RWPE2 (cell line): ENCODE measurements at places on chromosomes 1 and 21.
A peak's percentile ranks its signal among the peaks of the same experiment; 100 is the strongest.

- no peak for DNase-seq
- no peak overlapping the region for H3K4me3 ChIP-seq
- no peak overlapping the region for H3K27ac ChIP-seq
- peaks cover 8% of the 10 kb centered on the region for H3K36me3 ChIP-seq
- H3K27me3 ChIP-seq, result no peaks in the 10 kb centered on the region
- H3K4me1 ChIP-seq, result no peaks in the 10 kb centered on the region
Measured at GRCh38 chr1:36086529-36087232, 2.0 kb upstream of the ADPRS start.

- H3K4me1 ChIP-seq, result no peaks in the 10 kb centered on the region
- H3K27me3 ChIP-seq, result no peaks in the 10 kb centered on the region
- H3K27ac ChIP-seq, result no peak overlapping the region
- no peaks in the 10 kb centered on the region for H3K36me3 ChIP-seq
Measured at GRCh38 chr1:212518188-212519054, 85.7 kb downstream of the NENF start.

DNA sequence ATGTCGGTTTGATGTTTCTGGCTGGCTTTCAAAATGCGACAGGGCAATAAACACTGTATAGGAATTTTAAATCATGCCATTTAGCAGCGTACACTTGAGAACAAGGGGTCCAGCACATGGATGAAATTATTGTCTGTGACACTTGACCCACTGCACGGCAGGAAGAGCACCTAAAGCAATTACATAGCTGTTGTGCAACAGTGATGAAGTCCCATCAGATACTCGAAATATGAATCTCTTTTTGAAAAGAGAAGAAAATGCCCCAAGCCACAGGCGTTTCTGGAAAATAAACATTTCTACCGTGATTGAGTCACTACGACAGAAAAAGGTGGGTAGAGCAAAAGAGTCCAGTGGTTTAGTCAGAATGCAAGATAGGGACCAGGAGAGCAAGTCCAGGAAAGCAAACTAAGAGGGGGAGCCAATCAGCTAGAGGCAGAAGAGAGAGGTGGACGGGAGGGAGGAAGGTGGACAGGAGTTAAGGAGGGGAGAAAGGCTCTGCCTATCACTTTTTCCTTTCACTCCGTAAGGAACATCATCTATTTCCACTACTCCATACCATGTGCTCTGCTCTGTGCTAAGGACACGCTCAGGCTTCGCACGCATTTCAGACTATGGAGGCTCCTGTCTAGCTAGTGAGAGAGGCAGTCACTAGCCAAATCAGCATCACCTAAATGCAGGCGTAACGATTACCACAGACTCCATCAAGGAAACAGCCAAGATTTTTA is 6.4 kb downstream of the DSCAM start:
- no peak overlapping the region for H3K4me3 ChIP-seq
- H3K27ac ChIP-seq, result no peak overlapping the region
- peaks cover 41% of the 10 kb centered on the region for H3K4me1 ChIP-seq
- no peak for DNase-seq
- H3K27me3 ChIP-seq, result no peaks in the 10 kb centered on the region

GRCh38 chr21:33543505-33544129 is 779 bp downstream of the SON start:
- peaks cover 29% of the 10 kb centered on the region for H3K4me1 ChIP-seq
- peak overlapping the region; percentile 89 for H3K27ac ChIP-seq
- no peaks in the 10 kb centered on the region for H3K27me3 ChIP-seq
- DNase-seq, result no peak
- H3K36me3 ChIP-seq, result peaks cover 79% of the 10 kb centered on the region

- DNase-seq, result no peak
- no peaks in the 10 kb centered on the region for H3K36me3 ChIP-seq
- H3K4me1 ChIP-seq, result no peaks in the 10 kb centered on the region
- no peaks in the 10 kb centered on the region for H3K27me3 ChIP-seq
- H3K27ac ChIP-seq, result no peak overlapping the region
Measured at GRCh38 chr1:228544921-228545591, 57.9 kb downstream of the RNF187 start.

- H3K4me1 ChIP-seq, result no peaks in the 10 kb centered on the region
- DNase-seq, result no peak
Measured at GRCh38 chr1:162937716-162938395, 76.9 kb upstream of the CCDC190 start.

DNA sequence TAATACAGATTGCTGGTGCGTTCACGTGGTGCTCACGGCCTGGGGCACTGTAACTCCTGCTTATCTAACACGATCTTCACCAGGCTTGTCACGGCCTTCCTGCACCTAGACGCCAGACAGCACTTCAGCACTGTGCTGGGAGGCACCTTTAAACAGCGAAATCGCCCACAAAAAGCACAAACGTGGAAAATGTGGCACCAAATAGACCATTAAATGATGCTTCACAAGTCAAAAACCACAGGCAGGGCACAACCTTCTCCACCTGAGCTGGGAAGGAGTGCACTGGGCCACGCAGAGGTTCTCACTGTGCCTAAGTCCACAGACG is 20.0 kb downstream of the IBA57 start:
- H3K27me3 ChIP-seq, result no peaks in the 10 kb centered on the region
- no peak overlapping the region for H3K27ac ChIP-seq
- no peaks in the 10 kb centered on the region for H3K36me3 ChIP-seq

GRCh38 chr1:51697166-51697565 is 80.3 kb downstream of the OSBPL9 start:
- H3K27me3 ChIP-seq, result no peaks in the 10 kb centered on the region
- no peak overlapping the region for H3K4me3 ChIP-seq
- H3K36me3 ChIP-seq, result no peaks in the 10 kb centered on the region
- peaks cover 29% of the 10 kb centered on the region for H3K4me1 ChIP-seq
- no peak for DNase-seq
- peak overlapping the region; percentile 40 for H3K27ac ChIP-seq

DNA sequence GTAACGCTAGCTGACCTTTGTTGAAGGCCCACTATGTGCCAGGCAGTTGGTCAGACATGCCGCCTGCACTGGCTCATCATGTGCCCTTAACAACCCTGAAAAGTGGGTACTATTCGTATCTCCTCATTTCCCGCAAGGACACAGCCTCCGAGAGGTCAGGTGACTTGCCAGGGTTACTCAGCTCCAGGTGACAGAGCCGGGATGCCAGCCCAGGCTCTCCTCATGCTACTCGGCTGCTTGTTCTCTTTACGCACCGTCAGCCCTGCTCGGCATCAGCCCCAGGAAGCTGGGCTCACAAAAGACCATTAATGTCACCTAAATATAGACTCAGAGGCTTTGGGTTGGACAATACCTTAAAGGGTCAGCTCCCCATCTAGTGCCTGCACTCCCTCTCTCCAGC is 29.0 kb downstream of the GRHL3 start:
- no peak overlapping the region for H3K4me3 ChIP-seq
- DNase-seq, result no peak
- no peaks in the 10 kb centered on the region for H3K36me3 ChIP-seq
- H3K4me1 ChIP-seq, result peaks cover 4% of the 10 kb centered on the region
- no peaks in the 10 kb centered on the region for H3K27me3 ChIP-seq

DNA sequence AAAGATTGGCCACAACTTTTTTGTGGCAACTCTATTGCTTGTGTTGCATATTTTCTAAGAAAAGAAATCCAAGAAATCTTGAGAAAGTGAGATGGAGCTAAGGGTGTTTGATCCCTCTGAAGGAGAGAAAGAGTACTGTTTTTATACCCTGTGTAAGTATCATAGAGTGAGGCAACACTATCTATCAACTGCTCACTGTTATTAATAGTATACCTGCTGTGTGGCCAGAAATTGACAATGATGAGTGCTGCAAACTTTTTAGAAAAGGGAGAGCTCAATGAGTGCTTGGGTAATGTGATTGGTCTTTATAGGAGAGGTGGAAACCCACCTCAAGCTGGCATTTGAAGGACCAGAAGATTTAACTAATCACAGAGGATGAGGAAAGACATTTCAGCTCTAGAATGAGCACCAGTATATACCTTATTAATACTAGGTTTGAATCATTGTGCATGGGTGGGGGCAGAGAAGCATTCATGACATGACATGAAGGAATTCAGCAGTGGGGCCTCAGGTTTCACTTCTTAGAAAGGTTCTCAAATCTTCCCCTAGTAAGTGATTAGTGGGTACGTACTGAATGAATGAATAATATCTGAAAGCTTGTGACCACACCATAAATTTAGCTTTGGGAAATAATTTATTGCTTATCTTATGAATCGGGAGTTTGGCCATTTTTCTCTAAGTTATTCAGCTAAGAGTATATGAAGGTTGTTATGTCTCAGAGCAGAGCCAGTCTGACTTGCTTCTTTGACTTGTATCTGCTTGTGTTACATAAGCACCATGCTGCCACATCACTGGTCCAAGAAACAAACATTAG is 169.2 kb upstream of the SGIP1 start:
- no peaks in the 10 kb centered on the region for H3K36me3 ChIP-seq
- H3K27me3 ChIP-seq, result no peaks in the 10 kb centered on the region
- no peak for DNase-seq
- H3K4me1 ChIP-seq, result peaks cover 10% of the 10 kb centered on the region

GRCh38 chr1:166479052-166479631 is 312.3 kb upstream of the FAM78B start:
- H3K27me3 ChIP-seq, result no peaks in the 10 kb centered on the region
- H3K4me1 ChIP-seq, result no peaks in the 10 kb centered on the region
- no peak overlapping the region for H3K4me3 ChIP-seq
- DNase-seq, result no peak
- H3K27ac ChIP-seq, result no peak overlapping the region

DNA sequence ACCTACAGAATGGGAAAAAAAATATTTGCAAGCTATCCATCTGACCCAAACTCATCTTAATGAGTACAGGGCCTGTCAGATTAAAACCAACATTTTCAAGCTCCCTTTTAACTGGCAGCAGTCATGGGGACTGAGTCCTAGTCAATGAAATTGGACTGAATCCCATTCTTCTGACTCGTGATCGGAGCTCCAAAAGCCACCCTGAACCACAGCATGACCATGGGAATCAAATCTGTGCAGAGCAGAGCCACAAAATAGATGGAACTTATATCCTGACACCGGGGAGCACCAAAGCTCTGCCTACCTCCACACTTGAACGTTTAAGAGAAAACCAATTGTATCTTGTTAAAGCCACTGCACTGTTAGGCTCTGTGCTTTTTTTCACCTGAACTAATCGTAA is 5.0 kb upstream of the RWDD3 start:
- no peaks in the 10 kb centered on the region for H3K36me3 ChIP-seq
- H3K27ac ChIP-seq, result no peak overlapping the region
- no peak overlapping the region for H3K4me3 ChIP-seq
- H3K4me1 ChIP-seq, result peaks cover 3% of the 10 kb centered on the region

DNA sequence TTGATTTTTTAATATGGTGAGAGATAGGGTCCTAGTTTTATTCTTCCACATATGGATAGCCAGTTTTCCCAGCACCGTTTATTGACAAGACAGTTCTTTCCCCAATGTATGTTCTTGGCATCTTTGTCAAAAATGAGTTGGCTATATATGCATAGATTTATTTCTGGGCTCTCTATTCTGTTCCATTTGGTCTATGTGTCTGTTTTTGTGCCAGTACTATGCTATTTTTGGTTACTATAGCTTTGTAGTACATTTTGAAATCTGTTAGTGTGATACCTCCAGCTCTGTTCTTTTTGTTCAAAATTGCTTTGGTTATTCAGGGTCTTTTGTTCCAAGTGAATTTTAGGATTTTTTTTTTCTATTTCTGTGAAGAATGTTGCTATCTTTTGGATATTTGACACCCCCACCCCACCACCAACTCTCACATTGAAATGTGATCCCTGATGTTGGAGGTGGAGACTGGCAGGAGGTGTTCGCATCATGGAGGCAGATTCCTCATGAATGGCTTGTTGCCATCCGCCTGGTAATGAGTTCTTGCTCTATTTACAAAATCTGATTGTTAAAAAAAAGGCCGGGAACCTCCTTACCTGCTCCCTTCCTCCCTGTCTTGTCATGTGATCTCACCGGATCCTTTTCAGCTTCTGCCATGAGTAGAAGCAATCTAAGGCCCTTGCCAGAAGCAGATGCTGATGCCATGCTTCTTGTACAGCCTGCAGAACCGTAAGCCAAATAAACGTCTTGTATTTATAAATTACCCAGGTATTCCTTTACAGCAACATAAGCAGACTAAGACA is 54.8 kb upstream of the KRTAP19-8 start:
- H3K4me1 ChIP-seq, result no peaks in the 10 kb centered on the region
- no peak overlapping the region for H3K4me3 ChIP-seq
- no peaks in the 10 kb centered on the region for H3K27me3 ChIP-seq
- no peaks in the 10 kb centered on the region for H3K36me3 ChIP-seq
- no peak for DNase-seq

DNA sequence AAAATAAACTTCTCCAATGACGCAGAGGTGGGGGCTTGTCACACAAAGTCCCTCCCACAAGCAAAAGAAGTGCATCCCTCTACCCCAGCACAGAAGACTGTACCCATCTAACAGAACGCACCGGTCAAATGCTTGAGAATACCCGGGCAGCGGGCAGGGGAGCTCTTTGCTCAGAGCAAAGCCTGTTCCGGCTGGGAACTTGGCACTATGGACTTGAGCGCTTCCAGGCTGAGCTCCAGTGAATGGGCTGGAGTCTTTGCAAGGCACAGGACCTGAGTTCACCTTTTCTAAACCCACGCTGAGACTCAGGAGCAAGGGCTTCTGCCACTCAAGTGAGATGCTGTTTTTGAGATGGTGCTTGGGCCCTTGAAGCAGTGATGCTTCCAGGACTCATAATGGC is 20.3 kb downstream of the RHBG start:
- no peak for DNase-seq
- H3K4me1 ChIP-seq, result no peaks in the 10 kb centered on the region
- no peak overlapping the region for H3K27ac ChIP-seq
- no peak overlapping the region for H3K4me3 ChIP-seq
- no peaks in the 10 kb centered on the region for H3K27me3 ChIP-seq

DNA sequence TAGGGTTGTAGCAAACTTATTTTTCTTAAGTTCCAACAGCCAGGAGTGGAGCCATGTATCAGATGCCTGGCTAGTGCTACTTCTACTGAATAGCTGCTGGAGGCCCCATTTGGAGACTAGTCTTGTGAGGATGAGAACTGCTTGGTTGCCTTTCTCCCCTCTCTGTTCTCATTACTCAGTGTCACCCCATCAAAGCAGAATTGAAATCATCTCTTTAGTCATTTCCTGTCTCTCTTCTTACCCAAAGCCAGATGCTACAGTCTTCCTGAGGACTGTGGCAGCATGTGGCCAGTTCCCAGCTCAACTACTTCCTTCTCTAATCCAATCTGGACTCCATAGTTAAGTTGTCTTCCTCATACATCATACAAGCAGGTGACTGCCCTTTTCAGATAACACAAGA is 197.5 kb downstream of the BRINP2 start:
- no peaks in the 10 kb centered on the region for H3K27me3 ChIP-seq
- H3K4me1 ChIP-seq, result no peaks in the 10 kb centered on the region

- no peak overlapping the region for H3K4me3 ChIP-seq
- no peak overlapping the region for H3K27ac ChIP-seq
- no peaks in the 10 kb centered on the region for H3K36me3 ChIP-seq
- H3K4me1 ChIP-seq, result no peaks in the 10 kb centered on the region
- no peak for DNase-seq
Measured at GRCh38 chr1:18634276-18634675, 3.6 kb downstream of the PAX7 start.

- H3K4me3 ChIP-seq, result no peak overlapping the region
- H3K27me3 ChIP-seq, result no peaks in the 10 kb centered on the region
- H3K4me1 ChIP-seq, result no peaks in the 10 kb centered on the region
- H3K27ac ChIP-seq, result no peak overlapping the region
- DNase-seq, result no peak
Measured at GRCh38 chr1:66415281-66415680, 118.7 kb upstream of the SGIP1 start.
